ENCODE measurements at places on chromosomes 11 and 22.

DNA sequence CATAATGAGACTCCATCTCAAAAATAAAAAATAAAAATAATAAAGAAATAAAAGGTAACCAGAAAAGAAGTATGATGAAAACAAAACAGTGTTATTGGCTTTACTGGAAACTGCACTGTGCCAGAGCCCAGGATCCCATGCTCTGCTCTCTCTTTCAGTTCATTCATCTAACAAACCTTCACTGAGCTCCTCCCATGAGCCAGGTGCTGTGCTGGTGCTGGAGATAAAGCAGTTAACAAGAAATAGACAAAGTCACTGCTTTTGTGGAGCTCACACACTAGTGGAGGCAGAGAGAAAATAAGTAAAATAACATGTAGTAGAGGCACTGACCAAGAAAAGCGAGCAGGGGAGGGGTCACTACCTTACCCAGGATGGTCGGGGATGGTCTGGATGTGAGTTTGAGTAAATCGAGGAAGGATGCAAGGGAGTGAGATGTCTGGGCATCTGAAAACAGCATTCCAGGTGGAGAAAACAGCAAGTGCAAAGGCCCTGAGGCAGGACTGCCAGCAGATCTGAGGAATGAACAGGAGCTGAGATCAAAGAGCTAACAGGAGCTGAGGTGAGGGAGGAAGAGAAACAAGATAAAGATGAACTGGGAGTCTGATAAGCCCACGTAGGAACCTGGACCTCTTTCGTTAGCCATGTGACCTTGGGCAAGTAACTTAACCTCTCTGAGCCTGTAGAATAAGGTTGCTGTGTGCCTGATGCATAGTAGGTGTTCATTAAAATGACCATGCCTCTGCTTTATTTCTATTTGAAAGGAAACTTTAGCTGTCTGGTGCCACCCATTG is 31.3 kb upstream of the CD82 start:
- no peak for DNase-seq

DNA sequence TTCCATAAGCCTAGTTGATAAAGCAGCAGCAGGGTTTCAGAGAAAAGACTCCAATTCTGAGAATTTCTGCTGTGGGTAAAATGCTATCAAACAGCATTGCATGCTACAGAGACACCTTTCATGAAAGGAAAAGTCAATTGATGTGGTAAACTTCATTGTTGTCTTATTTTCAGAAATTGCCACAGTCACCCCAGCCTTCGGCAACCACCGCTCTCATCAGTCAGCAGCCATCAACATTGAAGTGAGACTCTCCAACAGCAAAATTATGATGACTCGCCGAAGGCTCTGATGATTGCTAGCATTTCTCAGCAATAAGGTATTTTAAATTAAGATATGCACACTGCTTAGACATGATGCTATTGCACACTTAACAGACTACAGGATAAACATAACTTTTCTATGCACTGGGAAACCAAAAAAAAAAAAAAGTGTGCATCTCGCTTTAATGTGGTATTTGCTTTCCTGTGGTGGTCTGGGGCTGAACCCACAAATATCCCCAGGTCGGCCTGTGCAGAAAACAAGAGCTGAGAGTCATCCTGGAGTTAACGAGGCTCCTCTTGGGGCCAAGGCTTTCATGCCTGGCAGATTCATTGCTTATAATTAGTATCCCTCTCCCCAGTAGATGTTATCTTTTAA is 192.1 kb downstream of the CTTN start:
- DNase-seq: no peak

GRCh38 chr11:32087597-32087996 is 3.3 kb upstream of the RCN1 start:
- no peak for DNase-seq

- no peak for DNase-seq
These were observed 41.3 kb downstream of the XKR3 start for GRCh38 chr22:16783930-16784354.
